ENCODE measurements at places on chromosomes 12 and 14. TPM values are rescaled to one million over a fixed set of nuclear protein-coding genes. Genes with fewer than 3 reads are reported as not detected.

The NPFF gene
- polyA plus RNA-seq, result 0.91 TPM

The GIT2 gene
- polyA plus RNA-seq, result 54.0 TPM

The PLEKHD1 gene
- polyA plus RNA-seq, result 0.55 TPM

The KCNJ8 gene
- 31.3 TPM for polyA plus RNA-seq

The SLC24A4 gene
- polyA plus RNA-seq, result 1.1 TPM

The PZP gene
- 0.47 TPM for polyA plus RNA-seq

The A2M gene
- polyA plus RNA-seq, result 315 TPM

The ZDHHC22 gene
- 0.50 TPM for polyA plus RNA-seq

The CTSG gene
- polyA plus RNA-seq, result 2.2 TPM

The PRR13 gene
- 50.2 TPM for polyA plus RNA-seq

The C14orf39 gene
- polyA plus RNA-seq, result 0.79 TPM

The ENDOU gene
- 0.37 TPM for polyA plus RNA-seq

The HSPA2 gene
- 5.0 TPM for polyA plus RNA-seq

The OLR1 gene
- polyA plus RNA-seq, result 1.6 TPM

The ARHGAP9 gene
- 5.8 TPM for polyA plus RNA-seq

The CD69 gene
- polyA plus RNA-seq, result 1.6 TPM

The KRT86 gene
- not detected for polyA plus RNA-seq

The HEATR5A gene
- polyA plus RNA-seq, result 19.3 TPM

All from muscle of back (tissue), 13 donors.